A549 treated with AZD2906 at 1 μM for 4 hours (cell line): ENCODE measurements at places on chromosomes 16 and 17. TPM values are rescaled to one million over a fixed set of nuclear protein-coding genes. Genes with fewer than 3 reads are reported as not detected.

The RAPGEFL1 gene
- 1.9 to 3.2 TPM (median 2.9 TPM) in 5 replicates for total RNA-seq

The CNTNAP1 gene
- total RNA-seq = 4.5 to 5.6 TPM (median 5.0 TPM) in 5 replicates

The HOXB1 gene
- total RNA-seq = not detected in 5 replicates

The SRSF2 gene
- total RNA-seq = 408 to 455 TPM (median 433 TPM) in 5 replicates

The CD300A gene
- total RNA-seq = 0.06 TPM in 1 of 5 replicates, not detected in the others

The RDM1 gene
- 2.6 to 3.9 TPM (median 3.4 TPM) in 5 replicates for total RNA-seq

The TEFM gene
- 16.6 to 29.4 TPM (median 18.4 TPM) in 5 replicates for total RNA-seq

The CCL17 gene
- not detected in 5 replicates for total RNA-seq

The TMED6 gene
- 0.07 TPM in 1 of 5 replicates, not detected in the others for total RNA-seq

The CD300C gene
- total RNA-seq = 0.31 to 0.51 TPM (median 0.41 TPM) in 5 replicates

The TBX6 gene
- 0.14 to 0.31 TPM (median 0.30 TPM) in 5 replicates for total RNA-seq

The ACD gene
- total RNA-seq = 31.5 to 38.9 TPM (median 36.7 TPM) in 5 replicates

The MMP25 gene
- total RNA-seq = 0.89 to 1.4 TPM (median 1.3 TPM) in 5 replicates

The ADAM11 gene
- total RNA-seq = 1.8 to 2.6 TPM (median 1.9 TPM) in 5 replicates

The HOXB9 gene
- total RNA-seq = 6.4 to 7.2 TPM (median 6.9 TPM) in 5 replicates

The C1QTNF8 gene
- 0.05 to 0.08 TPM in 2 of 5 replicates, not detected in the others for total RNA-seq

The CSNK2A2 gene
- total RNA-seq = 49.2 to 65.9 TPM (median 51.6 TPM) in 5 replicates

The TLCD3B gene
- 0.22 to 0.39 TPM (median 0.26 TPM) in 5 replicates for total RNA-seq

The ACAP1 gene
- total RNA-seq = 2.4 to 5.7 TPM (median 4.0 TPM) in 5 replicates
